ENCODE measurements at places on chromosomes 16 and 17. TPM values are rescaled to one million over a fixed set of nuclear protein-coding genes. Genes with fewer than 3 reads are reported as not detected.

GRCh38 chr17:48484850-48485249 is 46.0 kb downstream of the HOXB1 start:
- no peak for DNase-seq

DNA sequence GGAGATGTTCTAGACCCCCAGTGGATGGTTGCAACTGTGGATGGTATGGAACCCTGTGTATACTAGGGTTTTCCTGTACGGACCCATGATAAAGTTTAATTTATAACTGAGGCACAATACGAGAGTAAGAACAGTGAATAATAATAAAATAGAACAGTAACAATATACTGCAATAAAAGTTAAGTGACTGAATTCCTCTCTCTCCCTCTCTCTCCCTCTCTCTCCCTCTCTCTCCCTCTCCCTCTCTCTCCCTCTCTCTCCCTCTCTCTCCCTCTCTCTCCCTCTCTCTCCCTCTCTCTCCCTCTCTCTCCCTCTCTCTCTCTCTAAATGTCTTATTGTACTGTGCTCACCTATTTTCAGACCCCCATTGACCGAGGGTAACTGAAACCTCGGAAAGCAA is 291.0 kb downstream of the IRF8 start:
- DNase-seq = no peak

Gene TRIM72
- polyA plus RNA-seq = 0.04 TPM

GRCh38 chr17:223723-224471 is 42.4 kb upstream of the DOC2B start:
- DNase-seq = no peak

DNA sequence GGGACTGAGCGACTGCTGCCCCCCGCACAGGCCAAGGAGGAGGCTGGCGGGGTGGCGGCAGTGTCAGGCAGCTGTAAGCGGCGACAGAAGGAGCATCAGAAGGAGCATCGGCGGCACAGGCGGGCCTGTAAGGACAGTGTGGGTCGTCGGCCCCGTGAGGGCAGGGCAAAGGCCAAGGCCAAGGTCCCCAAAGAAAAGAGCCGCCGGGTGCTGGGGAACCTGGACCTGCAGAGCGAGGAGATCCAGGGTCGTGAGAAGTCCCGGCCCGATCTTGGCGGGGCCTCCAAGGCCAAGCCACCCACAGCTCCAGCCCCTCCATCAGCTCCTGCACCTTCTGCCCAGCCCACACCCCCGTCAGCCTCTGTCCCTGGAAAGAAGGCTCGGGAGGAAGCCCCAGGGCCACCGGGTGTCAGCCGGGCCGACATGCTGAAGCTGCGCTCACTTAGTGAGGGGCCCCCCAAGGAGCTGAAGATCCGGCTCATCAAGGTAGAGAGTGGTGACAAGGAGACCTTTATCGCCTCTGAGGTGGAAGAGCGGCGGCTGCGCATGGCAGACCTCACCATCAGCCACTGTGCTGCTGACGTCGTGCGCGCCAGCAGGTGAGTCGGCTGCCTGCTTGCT is 5.6 kb upstream of the TMEM88 start:
- DNase-seq = no peak

DNA sequence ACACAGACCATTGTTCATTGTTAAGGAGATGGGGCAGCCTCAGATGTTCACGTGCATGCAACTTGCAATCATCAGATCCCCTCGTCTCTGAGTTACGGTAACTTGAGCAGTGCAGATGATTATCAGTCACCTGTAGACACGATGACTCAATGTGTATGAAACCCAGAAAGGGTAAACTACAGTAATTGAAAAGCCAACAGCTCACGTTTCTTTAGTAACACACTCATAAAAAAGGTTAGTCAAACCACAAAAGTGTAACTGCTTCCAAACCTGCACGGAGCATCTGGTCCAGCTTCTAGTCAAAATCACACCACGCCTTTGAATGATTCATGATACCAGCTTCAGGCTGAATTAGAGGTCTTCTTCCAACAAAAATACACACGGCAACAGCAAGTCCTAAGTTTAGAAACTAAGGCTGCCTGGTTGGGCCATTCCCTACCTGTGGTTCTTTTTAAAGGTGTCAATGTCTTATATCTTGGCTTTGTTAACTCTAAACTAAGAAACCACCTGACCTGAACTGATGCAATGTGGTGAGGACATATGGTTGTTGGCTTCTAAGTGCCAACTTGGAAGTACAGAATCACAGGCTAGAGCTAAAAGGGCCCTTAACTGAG is 32.3 kb downstream of the GRB7 start:
- DNase-seq = no peak

DNA sequence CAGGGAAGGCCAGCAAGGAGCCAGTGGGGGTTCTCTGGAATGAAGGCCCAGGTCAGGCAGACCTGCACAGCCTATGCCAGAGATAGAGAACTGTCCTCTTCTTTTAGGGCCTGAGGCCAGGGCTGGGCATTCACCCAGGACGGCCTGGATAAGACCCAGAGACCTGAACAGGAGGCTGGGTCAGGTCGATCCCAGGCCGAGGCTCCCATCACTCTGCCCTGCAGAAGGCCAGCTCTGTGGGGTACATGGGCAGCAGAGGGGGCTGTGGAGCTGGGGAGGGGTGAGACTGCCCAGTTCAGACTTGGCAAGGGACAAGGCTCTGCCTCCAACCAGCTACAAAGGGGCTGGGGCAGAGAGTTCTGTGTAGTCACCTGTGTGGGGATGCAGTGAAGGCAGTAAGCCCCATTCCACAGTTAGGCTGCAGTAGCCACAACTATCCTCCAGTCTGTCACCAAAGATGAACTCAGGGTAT is 14.6 kb downstream of the HSD11B2 start:
- DNase-seq = no peak

Gene FAM83G
- 5.8 TPM for polyA plus RNA-seq

DNA sequence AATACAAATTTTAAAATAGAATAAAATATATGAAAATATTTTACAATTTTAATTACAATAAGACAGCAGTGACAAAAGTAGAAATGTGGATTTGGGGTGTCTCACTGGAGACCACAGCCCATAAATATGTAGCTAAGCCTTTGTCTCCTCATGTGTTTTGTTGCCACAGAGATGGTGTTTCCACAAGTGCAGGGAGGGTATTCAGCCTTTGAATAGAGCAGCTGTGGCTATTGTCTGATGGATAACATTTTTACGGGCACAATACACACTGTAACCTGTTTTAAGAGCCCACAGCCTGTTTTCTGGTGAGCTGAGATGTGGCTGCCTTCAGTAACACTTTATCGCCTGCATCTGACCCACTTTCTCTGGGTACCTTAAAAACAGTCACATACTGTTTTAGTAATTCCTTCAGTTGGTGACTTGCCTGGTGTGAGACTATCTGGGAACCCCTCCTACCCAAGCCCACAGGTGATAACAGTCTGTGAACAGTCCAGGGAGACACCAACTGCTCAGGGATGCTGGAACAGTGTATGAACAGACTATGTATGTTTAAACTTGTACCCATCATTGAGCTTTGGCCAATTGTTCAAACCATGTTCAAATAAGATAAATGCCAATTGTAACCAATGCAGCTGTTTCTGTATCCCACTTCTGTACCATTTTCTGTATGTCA is 7.8 kb upstream of the AHSP start:
- DNase-seq = no peak

Gene PRSS36
- 0.90 TPM for polyA plus RNA-seq

- no peak for DNase-seq
Observed at GRCh38 chr16:7270823-7271222, 61.8 kb upstream of the RBFOX1 start.

DNA sequence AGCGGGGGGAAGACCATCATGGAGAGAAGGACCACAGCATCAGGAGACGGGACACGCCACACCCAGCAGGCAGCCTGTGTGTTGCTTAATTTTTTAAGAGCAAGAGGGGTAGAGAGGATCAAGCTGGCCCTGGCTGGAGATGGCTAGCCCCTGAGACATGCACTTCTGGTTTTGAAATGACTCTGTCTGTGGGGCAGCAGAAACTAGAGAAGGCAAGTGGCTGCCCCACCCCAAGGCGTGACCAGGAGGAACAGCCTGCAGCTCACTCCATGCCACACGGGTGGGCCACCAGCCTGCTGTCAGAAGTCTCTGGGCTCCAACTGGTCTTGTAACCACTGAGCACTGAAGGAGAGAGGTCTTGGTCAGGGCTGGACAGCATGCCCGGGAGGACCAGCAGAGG is 75.5 kb downstream of the SOCS1 start:
- DNase-seq = no peak

DNA sequence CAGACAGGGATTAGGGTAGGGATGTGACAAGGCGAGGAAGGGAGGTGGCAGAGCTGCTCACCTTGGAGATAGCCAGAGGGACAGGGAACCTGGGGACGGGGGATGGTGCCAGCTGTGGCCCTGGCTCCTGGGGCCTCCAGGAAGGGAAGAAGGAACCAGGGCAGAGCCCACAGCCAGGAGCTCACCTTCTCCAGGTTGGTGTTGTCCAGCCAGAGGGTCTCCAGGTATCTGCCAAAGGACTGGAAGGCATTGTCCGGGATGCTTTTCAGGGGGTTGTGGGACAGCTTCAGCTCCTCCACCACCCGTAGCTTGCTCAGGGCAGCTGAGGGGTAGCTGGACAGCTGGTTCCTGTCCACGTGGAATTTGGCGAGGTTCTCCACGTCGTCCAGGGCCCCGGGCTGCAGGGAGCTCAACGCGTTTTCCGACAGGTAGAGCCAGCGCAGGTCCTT is 801 bp downstream of the CHAD start:
- DNase-seq = no peak

Gene CRYM
- polyA plus RNA-seq = 2.7 TPM

Gene CSH1
- polyA plus RNA-seq = not detected

Gene ALOXE3
- not detected for polyA plus RNA-seq
